ENCODE measurements at places on chromosomes 3 and 15. TPM values are rescaled to one million over a fixed set of nuclear protein-coding genes. Genes with fewer than 3 reads are reported as not detected.

Gene DUOXA2
- total RNA-seq: not detected

DNA sequence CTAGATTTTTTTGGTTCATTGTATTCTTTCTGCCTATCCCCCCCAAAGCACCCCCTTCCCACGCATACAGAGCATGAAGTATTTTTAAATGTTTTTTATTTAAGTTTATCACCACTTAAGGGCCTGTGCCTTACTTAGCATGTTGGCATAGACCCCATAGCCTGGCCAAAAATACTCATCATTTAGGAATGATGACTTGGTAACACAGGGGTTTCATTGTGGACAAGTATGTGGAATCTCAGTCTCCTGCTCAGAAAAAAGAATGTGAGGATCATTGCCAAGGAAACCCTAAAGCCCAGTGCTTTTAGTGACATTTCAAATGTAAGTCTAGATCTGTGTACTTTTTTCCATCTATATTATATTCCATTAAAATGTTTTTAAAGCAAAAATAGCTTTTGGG is 146.3 kb downstream of the ALCAM start:
- no peak for DNase-seq

DNA sequence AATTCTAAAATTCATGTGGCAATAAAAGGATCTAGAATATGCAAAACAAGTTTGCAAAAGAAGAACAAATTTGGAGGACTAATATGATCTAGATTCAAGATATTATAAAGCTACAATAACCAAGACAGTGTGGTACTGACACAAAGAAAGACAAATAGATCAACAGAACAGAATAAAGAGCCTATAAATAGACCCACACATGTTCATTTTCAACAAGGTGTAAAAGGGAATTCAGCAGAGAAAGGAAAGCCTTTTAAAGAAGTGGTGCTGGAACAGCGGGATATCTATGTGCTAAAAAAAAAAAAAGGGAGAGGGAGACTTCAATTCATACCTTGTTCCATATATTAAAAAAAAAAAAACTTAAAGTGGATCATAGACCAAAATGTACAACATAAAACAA is 149.0 kb downstream of the WDR76 start:
- no peak for DNase-seq

DNA sequence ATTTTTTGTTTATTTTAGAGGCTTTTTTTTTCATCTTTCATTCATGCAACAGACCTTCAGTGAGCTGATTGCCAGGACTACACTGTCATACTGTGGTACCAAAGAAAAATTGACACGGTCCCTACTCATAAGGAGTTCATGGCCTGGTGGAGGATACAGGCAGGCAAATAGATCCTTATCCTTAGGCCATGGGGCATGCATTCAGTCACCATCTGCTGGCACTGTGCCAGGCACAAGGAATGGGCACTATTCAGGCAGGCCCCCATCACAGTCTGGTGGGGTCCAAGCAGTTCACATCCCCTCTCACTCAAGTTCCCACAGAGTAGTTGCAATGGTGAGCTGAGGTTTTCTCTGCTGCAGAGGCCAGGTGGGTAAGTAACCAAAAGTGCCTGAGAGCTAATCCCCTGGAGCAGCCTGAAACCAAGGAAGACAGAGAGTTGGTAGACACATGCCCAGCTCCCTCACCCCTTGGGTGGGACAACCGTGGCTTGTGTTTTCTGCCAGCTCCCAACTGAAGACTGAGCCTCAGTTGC is 17.3 kb downstream of the CISH start:
- no peak for DNase-seq

- no peak for DNase-seq
These were observed 11.7 kb downstream of the ATP2C1 start for GRCh38 chr3:130905551-130905950.

DNA sequence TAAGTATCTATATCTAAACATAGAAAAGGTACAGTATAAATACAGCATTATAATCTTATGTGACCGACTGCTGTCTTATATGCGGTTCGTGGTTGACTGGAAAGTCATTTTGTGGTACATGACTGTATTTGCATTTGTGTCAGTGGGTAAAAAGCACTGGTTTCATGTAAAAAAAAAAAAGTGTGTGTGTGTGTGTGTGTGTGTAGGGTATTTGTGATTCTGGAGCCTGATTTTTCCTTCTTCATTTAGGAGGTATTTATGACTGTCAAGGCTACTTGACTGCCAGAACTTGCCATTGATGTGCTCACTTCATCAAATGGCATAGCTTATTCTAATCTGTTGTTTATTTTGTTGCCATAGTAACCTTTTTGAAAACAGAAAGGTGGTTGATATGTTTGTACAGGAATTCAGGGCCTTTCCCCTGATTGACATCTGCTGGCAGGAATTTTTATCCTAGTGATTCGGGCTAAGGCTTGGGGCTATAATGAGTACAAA is 63.2 kb downstream of the AKAP13 start:
- DNase-seq: no peak

Gene TMEM202
- total RNA-seq: not detected

GRCh38 chr3:111311709-111312235 is 230.2 kb upstream of the CD96 start:
- DNase-seq: no peak

GRCh38 chr15:69830430-69830829 is 267.3 kb downstream of the TLE3 start:
- no peak for DNase-seq

DNA sequence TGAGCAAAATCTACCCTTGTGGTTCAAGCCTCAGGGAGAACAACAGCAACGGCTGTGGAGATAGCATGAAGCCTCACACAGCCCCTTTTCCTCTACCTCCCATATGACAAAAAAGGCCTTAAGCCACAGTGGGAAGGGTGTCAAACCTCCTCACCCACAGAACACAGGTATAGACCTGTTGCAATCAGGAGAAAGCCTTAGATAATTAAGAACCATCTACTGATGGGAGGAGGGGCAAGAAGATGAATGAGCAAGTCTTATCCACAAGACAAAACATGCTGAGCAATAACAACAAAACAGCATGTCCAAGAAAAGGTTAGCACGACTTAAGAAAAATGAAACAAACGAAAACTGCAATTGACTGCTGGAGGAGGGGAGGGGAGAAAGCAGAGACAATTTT is 272.9 kb upstream of the BCHE start:
- DNase-seq: no peak

DNA sequence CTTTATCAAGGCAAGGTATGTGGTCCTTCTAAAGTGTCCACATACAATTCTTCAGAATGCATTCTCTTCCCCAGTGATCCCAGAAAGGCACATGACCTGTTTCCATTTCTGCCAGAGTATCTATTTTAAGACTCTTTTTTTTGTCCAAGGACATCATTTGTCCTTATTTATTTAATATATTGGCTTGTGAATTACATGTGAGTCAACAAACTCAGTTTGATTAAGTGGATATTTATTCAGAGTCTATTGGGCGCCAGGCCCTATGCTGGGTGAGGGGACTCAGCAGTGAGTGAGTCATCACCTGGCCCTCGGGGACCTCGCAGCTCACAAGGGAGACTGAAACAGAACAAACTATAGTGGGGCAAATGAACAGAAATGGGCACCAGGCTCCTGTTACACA is 136.8 kb downstream of the SNRK start:
- DNase-seq: no peak

DNA sequence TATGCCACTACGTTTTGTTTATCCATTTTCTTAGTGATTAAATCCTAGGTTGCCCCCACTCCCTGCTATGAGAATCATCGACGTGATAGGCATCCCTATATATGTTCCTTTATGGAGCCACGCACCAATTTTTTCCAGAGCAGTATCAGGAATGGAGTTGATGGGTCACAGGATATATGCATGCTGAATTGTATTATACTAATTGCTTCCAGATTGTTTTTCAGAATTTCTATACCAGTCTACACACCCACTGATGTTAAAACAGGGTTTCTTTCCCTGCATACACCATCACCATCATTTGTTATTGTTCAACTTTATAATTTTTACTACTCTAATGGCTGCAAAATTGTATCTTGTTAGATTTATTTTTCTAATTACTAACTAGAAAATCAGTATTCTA is 100.1 kb upstream of the MRPS22 start:
- DNase-seq: no peak

GRCh38 chr15:90529371-90530249 is at the start of gene CRTC3:
TSS of gene CRTC3 (plus strand) at chr15:90529923. CDS start at chr15:90530072, 149 bp downstream.
- peak; percentile 55 for DNase-seq

- no peak for DNase-seq
These were observed 53.0 kb upstream of the GOLGA8A start for GRCh38 chr15:34490417-34491193.

DNA sequence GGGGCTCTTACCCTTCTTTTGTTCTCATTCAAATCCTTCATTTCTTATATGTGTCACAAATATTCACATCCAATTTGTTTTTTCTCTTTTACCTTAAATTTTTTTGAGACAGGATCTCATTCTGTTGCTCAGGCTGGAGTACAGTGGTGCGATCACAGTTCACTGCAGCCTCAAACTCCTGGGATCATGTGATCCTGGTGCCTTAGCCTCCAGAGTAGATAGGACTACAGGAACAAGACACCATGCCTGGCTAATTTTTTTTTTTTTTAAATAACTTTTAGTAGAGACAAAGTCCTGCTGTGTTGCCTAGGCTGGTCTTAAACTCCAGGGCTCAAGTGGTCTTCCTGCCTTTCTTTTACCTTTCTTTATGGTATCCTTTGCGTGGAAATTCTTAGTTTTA is 66.5 kb downstream of the POLR2M start:
- no peak for DNase-seq

Gene CLDN18
- not detected for total RNA-seq

DNA sequence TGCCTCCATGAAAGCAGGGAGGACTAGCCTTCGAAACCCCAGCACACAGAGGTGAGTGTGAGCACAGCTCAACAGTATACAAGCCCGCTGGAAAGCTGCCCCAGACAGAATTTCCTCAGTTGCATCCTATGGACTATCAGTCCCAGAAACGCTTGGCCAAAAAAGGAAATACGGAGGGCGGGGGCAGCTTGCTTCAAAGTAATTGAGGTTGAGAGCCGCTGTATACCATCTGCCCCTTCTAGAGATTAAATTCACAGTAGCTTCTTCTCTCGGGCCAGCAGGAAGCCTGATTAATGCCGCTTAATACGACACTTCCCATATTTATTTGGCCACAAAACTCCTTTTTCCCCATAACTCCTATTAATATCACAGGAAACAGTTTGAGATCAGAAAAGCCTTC is 88.7 kb downstream of the LIPC start:
- DNase-seq: no peak

Gene TMC3
- total RNA-seq: not detected

DNA sequence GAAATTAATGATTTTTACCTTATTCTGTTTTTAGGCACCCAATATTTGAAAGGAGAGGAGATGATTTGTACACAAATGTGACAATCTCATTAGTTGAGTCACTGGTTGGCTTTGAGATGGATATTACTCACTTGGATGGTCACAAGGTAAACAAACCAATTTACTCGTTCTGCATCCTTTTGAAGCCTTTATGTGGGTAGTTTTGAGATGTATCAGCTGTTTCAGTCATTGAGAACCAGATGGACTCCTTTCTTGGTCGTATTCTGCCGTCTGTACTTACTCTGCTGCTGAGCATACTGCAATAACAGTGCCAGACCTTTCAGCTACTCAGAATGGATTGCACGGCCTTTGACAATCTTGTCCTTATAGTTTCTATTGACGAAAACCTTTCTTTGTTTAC is 13.3 kb downstream of the DNAJB11 start:
- no peak for DNase-seq

GRCh38 chr3:30751610-30752299 is 142.7 kb downstream of the GADL1 start:
- DNase-seq: no peak

- DNase-seq: no peak
These were observed 355.3 kb upstream of the RORA start for GRCh38 chr15:61584410-61584809.

GRCh38 chr15:87227846-87228245 is 1028.7 kb downstream of the NTRK3 start:
- DNase-seq: no peak

DNA sequence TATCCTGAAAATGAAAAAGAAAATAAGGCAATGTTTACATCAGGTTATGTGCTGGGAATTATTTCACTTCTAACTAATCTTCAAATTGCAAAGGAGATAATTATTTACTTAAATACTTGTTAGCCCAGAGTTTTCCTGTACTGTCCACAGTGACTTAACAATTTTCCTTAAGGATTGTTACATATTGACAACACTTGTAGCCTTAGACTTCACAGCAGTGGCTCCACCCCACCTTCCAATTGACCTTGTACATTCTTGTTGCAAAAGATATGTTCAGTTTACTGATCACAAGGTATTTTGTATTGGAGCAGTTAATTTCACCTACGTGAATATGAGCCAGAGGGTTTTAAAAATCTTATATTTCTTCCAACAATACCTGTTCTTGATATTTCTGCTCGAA is 376.9 kb downstream of the CNTN6 start:
- DNase-seq: no peak

Gene AGBL1
- total RNA-seq: not detected

DNA sequence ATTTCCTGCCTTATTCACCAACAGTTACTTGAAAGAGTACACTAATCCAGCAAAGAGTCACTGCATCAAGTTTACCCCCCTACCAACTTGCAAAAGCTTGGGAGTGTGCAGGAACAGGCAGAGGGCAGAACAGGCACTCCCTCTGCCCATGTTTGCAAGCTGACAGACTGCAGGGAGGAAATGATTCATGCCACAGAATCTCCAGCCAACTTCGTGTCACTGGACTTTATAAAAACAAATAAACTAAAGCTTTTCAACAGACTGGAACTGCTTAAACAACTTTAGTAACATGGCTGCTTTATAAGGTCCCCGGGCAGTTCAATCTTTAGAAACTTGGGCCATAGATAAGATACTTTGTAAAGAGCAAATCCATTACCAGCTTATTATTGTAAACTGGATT is 129.5 kb downstream of the THRB start:
- peak; percentile 19 for DNase-seq

DNA sequence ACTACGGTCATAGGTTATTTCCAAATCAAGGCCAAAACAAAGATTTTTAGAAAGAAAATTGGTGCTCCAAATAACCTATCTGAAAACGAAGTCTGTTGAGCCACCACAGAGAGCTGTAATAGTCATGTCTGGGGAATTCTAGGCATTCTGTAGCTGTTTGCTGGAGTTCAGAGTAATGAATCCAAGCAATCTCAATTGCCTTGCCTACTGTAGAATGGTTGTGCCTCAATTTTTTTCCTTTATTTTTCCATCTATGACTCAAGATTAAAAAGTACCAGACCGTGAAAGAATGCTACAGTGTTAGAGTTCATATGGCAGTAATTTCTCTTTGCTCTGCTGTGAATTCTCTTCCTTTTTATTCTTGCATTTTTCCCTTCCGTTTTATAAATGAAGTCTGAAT is 1007.2 kb upstream of the ALCAM start:
- no peak for DNase-seq

Gene GRAMD1C
- 8.1 TPM for total RNA-seq

Gene CRYBG3
- total RNA-seq: 0.17 TPM

Gene IL17RE
- total RNA-seq: 5.3 TPM

Gene KLHL6
- total RNA-seq: not detected

Gene RETNLB
- not detected for total RNA-seq

- DNase-seq: no peak
These were observed 38.8 kb upstream of the TNFSF10 start for GRCh38 chr3:172561897-172562640.

DNA sequence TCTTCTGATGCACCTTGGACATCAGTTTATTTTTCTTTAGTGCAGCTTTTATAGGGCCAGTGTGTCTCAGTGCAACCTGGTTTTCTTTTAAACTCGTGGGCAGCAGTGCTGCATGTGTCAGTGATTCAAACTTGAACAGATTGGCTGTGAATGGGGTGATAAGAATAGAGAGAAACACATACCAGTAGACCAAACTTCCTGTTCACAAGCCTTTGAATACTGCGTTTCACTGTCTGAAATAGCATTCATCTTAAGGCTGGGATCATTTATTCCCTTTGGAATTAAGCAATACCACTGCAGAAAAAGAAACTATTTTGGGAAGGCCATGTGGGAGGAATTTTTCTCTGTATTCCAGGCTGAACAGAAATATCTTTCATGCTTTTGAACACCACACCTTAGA is 51.7 kb downstream of the PHLDB2 start:
- DNase-seq: no peak
